NCI-H2029 treated with DMSO at 0.1 percent for 48 hours (cell line): ENCODE measurements at places on chromosomes 5 and 9.

DNA sequence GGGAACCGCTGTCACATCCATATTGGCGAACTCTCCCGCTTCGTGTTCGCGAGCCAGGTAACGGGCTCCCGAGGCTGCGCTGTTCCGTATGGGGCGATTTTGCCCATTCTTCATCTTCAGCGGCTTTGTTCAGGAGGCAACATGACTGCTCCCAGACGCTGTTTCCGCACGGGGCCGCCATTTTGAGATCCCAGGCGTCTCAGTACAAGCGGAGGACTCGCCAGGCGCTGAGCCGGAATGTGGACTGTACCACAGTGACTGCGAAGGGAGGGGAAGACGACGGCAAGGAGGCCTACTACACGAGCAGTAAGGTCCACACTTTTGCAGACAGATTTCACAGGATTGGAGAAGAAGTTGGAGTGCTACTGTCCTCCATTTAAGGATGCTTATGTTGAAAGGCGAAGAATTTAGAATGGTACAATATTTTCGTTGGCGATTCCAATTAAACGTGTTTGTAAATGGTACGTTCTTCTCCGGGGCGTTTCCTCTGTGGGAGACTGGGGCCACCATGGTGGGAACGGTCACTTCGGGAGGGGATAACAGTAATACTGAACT, 41.6 kb upstream of the ZNF300 start:
- DNase-seq = no peak

GRCh38 chr5:157611571-157612476, 36.2 kb upstream of the ADAM19 start:
- no peak for DNase-seq

- peak; percentile 18 for DNase-seq
Measured at GRCh38 chr9:10168241-10168640, 444.6 kb downstream of the PTPRD start.

DNA sequence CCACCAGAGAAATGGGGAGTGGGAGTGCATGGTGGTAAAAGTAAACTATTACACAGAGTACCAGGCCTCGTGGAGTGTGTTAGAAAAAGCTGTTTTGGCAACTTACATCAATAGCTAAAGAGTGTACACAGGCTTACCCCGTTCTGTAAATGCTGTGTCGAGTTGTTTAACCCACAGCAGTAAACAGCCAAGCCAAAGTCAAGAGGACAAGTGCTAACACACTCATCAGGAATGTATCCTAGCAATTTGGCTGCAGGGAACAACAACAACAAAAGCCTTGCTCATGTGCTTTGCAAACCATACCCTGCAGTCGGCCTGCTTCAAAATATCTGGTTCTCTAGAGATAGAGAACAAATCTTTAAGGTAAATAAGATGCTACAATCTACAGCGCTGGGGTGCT, 15.9 kb downstream of the DAP start:
- no peak for DNase-seq

GRCh38 chr5:69265931-69266330, 31.2 kb downstream of the CDK7 start:
- DNase-seq = no peak

- DNase-seq = no peak
Measured at GRCh38 chr9:133873461-133873891, 118.6 kb downstream of the VAV2 start.

DNA sequence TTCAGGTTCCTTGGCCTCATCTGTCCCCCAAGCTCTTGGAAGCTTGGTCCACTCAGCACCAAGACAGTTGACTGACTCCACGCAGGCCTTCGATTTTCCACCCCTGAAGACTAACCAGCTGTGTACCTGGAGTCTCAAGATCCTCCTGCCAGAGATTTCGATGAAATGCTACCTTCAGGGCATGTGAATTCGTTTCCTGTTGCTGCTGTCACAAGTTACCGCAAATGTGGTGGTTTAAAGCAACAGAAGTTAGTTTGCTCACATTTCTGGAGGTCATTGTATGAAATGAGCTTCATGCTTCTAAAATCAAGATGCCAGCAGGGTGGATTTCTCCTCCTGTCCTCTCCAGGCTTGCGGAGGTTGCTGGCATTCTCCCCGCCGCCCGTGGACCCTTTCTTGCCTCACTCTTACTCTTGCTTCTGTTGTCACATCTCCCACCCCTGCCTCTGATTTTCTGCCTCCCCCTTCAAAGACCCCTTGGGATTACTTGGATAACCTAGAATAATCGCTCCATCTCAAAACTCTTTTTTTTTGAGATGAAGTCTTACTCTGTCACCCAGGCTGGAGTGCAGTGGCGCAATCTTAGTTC, 27.6 kb upstream of the RETREG1 start:
- DNase-seq = no peak

- DNase-seq = no peak
Measured at GRCh38 chr9:10007356-10007755, 605.4 kb downstream of the PTPRD start.
